ENCODE measurements at places on chromosomes 13 and 19. TPM values are rescaled to one million over a fixed set of nuclear protein-coding genes. Genes with fewer than 3 reads are reported as not detected.

Gene FUT3
- 0.48 TPM for total RNA-seq

Gene CRLF1
- total RNA-seq: 55.8 TPM

Gene ZNF700
- 11.4 TPM for total RNA-seq

Gene REEP6
- 19.5 TPM for total RNA-seq

Gene CPAMD8
- 10.8 TPM for total RNA-seq

Gene SMAD9
- total RNA-seq: 0.71 TPM

Gene IER2
- total RNA-seq: 150 TPM

Gene PPM1N
- total RNA-seq: 10.3 TPM

Gene PNMA8A
- total RNA-seq: 24.8 TPM

Gene CYP2F1
- 1.3 TPM for total RNA-seq

Gene ARHGAP45
- total RNA-seq: 40.9 TPM

Gene ZNF66
- total RNA-seq: 34.8 TPM

Gene NCAN
- total RNA-seq: 1.9 TPM

Gene RABAC1
- 184 TPM for total RNA-seq

Gene KLK12
- total RNA-seq: not detected

Gene OR10H2
- not detected for total RNA-seq

Gene VAV1
- 0.73 TPM for total RNA-seq

Gene KLK4
- total RNA-seq: 0.27 TPM

Gene ZNF90
- 114 TPM for total RNA-seq

Gene ATCAY
- total RNA-seq: 23.5 TPM

Gene OR7D2
- not detected for total RNA-seq

Gene HSD17B14
- 11.4 TPM for total RNA-seq

Gene ZNF132
- total RNA-seq: 2.7 TPM

Gene TMEM59L
- total RNA-seq: 30.0 TPM

Gene PRSS57
- total RNA-seq: not detected

Gene RAB8A
- total RNA-seq: 81.8 TPM

Gene CLEC11A
- 8.2 TPM for total RNA-seq

Gene GADD45B
- total RNA-seq: 17.9 TPM

Gene FGF9
- total RNA-seq: 0.25 TPM

Gene CGB5
- 0.35 TPM for total RNA-seq

Gene RTBDN
- 3.8 TPM for total RNA-seq

Gene NAT14
- 71.9 TPM for total RNA-seq

Gene RPS28
- total RNA-seq: 2,082 TPM

Gene ZNF541
- 0.09 TPM for total RNA-seq

Gene PNPLA6
- total RNA-seq: 150 TPM

Gene ZNF665
- total RNA-seq: 5.7 TPM

Gene ZNF486
- total RNA-seq: 22.3 TPM

Gene PCCA
- 52.8 TPM for total RNA-seq

Gene SLC7A10
- 4.9 TPM for total RNA-seq

Gene ICAM4
- 3.1 TPM for total RNA-seq

Gene LILRB5
- total RNA-seq: 0.09 TPM

Gene KISS1R
- 2.9 TPM for total RNA-seq

Gene FFAR2
- not detected for total RNA-seq

Gene XAB2
- 71.9 TPM for total RNA-seq

Gene SIGLECL1
- not detected for total RNA-seq

Gene OVOL3
- not detected for total RNA-seq

Gene CEACAM7
- 0.21 TPM for total RNA-seq

Gene LIN7B
- total RNA-seq: 5.1 TPM

Gene DOCK6
- total RNA-seq: 88.8 TPM

Gene RAB20
- 18.6 TPM for total RNA-seq

Gene HCST
- total RNA-seq: 1.9 TPM

Gene FAM83E
- 6.6 TPM for total RNA-seq

Gene SOX21
- total RNA-seq: 6.4 TPM

Gene OXGR1
- total RNA-seq: 0.71 TPM

Gene CPB2
- total RNA-seq: not detected

Gene TPP2
- total RNA-seq: 57.5 TPM

Gene MISP3
- 3.4 TPM for total RNA-seq

Gene ELOF1
- total RNA-seq: 73.4 TPM

All from WTC11 (cell line).